Fibroblast of mammary gland (primary cell): ENCODE measurements at places on chromosomes 4 and X.

GRCh38 chrX:31355206-31355955 lies 283.5 kb upstream of the FTHL17 start:
- DNase-seq: no peak

DNA sequence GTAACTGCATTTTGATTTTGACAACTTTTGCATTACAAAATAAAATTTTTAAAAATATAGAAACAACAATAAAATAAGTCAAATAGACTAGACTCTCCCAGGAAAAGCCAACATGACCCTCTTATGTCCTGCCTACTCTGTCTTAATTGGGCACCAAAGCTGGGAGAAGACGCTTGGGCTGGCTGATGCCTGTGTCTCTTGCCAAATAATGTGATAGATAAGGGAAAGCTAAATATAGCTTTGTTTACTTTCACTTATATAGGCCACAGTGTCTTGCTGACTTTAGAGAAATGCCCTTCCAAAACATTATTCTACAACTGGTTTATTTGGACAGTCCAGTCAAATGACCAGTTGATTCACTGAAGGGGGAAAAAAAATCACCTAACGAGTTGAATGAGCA lies 54.2 kb downstream of the FMR1NB start:
- DNase-seq: no peak

GRCh38 chr4:173418639-173419038 lies 19.7 kb upstream of the SCRG1 start:
- DNase-seq: no peak

DNA sequence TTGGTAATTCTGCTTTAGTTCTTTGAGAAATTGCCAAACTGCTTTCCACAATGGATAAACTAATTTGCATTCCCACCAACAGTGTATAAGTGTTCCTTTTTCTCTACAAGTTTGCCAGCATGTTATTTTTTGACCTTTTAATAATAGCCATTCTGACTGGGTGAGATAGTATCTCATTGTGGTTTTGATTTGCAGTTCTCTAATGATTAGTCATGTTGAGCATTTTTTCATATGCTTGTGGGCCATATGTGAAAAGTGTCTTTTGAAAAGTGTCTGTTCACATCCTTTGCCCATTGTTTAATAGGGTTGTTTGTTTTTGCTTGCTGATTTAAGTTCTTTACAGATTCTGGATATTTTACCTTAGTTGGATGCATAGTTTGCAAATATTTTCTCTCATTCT lies 25.9 kb downstream of the ENPEP start:
- DNase-seq: peak; percentile 56

GRCh38 chrX:19544693-19545305 lies 29.5 kb upstream of the MAP3K15 start:
- DNase-seq: peak; percentile 69

GRCh38 chrX:111039606-111040005 lies 56.4 kb upstream of the PAK3 start:
- DNase-seq: no peak

- DNase-seq: no peak
These were observed 821.2 kb downstream of the RPA4 start for GRCh38 chrX:97704881-97705280.

- no peak for DNase-seq
These were observed 776.6 kb upstream of the LCORL start for GRCh38 chr4:18798123-18798522.

DNA sequence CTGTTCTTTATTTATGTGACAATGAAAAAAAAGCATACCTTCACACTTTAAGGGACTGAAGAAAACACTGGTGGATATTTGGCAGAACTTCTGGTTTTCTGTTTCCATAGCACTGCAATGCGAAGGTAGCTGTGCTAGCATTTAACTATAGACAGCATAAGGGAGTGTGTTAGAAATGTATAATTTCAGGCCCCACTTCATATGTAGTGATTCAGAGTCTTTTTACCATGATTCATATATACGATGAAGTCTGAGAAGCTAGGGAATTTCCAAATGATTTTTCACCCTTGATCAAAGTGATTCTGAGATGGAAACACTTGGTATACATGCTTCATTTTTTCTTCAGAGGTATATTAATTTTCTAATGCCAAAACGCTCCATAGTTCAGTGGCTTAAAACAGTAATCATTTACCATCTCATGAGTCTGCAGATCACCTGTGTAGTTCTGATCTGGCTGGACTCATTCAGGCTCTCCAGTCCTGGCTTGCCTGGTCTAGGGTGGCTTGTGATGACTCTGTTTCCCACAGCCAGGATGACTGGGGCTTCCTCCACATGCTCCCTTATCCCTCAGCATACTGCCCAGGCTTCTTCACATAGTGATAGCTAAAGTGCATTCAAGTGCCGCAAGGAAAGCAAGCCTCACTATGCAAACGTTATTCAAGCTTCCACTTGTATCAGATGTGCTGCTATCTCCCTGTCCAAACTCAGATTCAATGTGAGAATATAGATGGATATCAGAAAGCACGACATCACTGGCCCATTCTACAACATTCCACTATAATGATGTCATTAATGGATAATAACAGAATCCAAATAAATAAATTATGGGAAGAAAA lies 790.1 kb downstream of the TECRL start:
- no peak for DNase-seq

DNA sequence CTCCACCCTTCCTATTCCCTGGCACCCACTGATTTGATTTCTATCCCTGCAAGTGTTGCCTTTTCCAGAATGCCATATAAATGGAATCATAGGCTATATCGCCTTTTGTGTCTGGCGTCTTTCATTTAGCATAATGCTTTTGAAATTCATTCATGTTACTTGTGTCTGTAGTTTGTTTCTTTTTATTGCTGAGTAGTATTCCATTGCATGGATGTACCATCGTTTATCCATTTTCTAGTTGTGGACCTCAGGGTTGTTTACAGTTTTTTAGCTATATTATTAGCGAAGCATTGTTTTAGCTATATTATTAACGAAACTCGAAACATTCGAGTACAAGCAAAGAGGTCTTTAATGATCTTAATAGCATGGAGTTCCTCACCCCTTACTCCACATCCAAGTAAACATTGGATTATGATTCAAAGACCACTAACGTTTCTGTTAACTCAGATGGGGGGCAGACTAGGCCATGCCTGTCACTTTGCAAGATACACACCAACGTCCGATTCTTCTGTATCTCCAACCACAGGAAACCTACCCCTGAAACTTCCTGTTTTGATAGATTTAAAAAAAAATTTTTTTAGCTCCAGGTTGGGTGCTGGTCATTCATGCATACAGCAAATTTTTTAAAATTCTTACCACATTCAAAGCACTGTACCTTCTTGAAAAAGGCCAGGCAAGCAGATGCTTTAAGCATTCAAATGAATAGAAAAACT lies 1.1 kb downstream of the DCK start:
- DNase-seq: no peak

DNA sequence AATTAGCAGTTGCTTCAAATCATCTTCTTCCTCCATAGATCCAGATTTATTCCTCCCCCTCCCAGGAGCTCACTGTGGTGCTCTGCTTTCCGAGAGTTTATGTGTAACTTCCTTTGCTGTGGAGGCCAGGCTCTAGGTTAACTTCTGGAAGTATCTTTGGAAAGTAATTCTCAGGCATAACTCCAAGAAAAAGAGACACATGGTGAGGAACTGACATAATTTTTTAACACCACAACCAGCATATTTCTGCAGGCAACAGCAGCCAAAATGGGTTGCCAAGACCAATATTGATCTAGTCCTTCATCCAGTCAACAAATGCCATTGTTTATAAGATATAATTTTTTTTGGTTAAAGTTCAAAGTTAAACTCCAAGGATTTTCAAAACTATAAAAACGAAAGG lies 114.5 kb upstream of the RBPJ start:
- DNase-seq: peak; percentile 95

DNA sequence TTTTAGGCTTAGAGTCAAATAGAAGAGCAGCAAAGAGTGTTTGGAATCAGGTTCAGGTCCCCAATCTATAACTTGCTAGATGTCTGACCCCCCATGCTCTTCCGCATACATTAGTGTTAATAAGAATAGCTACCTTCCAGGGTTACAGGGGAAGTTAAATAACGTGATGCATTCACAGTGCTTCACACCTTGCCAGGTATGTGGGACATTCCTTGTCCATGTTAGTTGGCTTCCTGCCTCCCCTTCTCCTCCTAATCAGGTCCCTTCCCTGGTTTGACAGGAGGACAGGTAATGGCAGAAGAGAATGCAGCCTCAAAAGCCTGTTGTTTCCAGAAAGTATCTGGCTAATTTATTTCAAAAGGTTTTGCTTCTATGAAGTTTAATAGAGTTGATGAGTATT lies 248.7 kb downstream of the MID1IP1 start:
- no peak for DNase-seq

DNA sequence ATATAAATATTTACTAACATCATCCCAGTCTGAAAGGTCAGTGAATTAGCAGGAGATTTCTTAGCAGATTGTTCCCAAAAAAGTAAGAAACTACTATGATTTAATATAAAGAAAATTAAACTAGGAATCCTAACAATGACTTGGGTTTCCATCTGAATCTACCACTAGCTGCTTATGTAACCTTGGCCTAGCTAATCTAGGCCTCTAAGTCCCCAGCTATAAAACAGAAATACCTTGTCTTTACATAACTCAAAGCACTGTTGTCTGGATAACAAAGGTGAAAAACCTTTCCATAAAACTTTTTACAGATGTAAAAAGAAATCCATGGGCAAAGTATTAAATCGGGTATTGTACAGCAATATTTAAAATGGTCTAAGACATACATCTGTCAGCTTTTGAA lies 3.0 kb downstream of the FBXL5 start:
- DNase-seq: no peak

DNA sequence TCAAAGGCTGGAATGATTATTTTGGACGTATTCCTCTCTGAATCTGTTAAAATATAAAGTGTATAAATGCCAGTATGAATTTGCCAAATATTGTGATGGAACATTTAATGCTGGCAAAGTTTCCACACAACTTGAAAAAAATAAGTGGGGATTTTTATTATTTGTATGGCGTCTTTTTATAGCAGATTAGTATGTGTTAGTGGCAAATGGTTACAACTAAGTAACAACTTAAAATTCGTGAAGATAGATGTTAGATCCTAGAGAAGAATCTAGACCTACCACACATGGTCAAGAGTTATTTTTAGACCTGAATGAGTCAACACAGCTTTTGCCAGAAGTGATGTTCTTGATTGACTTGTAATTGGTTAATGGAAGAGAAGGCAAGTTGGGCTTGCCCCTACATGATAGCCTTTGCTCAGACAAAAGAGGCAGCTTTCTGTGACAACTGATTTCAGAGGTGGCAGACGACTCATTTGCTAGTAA lies 4.8 kb downstream of the CPE start:
- DNase-seq: peak; percentile 65

DNA sequence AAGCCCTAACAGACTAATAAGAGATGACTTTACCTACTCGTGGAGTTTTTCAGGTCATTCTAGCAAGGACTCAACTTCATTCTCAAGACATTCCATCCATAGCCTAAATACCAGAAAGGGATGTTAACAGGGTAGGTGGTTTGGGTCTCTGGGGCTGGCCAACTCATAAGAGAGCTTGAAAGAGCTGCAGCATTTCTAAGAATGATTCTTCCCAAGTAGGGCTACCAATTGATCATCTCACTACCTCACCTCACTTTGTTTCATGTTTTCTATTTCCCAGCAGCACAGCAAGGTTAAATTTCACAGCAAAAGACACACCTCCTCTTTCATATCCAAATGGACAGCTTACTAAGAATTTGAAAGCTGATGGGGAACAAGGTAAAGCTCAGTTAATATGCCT lies 614.8 kb upstream of the DIPK2B start:
- DNase-seq: no peak

DNA sequence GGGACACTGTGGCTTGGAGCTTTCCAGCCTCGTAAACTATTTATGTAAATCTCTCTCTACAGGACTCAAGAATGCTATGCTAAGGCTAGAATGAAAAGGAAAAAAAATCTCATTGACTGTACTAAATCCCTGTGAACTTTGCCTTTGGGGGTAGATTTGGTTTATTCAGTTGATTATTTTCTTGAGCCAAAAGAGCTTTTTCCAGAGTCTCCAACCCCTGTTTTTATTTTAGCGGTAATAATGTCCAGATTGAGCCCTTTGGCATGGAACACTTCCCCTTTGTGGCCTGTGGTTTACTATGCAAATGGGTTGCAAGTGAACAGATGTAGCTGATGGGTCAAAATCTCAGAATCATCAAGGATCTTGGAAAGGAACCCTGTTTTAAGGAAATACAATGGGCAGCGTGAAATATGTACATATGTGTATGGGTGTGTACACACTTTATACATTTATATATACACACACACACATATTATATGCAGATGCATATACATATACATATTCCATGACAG lies 72.9 kb downstream of the FAM9B start:
- DNase-seq: peak; percentile 23

DNA sequence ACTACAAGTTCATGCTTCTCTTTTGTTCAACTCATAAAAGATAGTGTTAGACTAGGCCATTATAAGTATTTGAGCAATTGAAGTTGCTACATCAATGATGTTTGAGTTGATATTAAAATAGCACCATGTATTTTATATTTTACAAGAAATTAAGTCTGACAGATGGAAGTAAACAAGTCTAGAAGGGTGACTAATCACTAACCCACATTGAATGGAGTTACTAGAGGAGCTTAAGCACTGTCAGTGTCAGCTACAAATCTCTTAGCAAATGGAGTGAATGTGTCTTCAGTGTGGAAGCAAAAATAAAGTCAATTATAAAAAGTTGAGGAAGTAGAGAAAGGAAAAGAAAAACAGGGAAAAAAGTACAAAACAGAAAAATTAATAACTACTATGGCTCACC lies 592.5 kb downstream of the PCDH18 start:
- DNase-seq: peak; percentile 29

GRCh38 chr4:21678711-21679110 lies 269.9 kb downstream of the KCNIP4 start:
- no peak for DNase-seq

GRCh38 chrX:139120760-139121159 lies 409.2 kb upstream of the FGF13 start:
- DNase-seq: peak; percentile 6

DNA sequence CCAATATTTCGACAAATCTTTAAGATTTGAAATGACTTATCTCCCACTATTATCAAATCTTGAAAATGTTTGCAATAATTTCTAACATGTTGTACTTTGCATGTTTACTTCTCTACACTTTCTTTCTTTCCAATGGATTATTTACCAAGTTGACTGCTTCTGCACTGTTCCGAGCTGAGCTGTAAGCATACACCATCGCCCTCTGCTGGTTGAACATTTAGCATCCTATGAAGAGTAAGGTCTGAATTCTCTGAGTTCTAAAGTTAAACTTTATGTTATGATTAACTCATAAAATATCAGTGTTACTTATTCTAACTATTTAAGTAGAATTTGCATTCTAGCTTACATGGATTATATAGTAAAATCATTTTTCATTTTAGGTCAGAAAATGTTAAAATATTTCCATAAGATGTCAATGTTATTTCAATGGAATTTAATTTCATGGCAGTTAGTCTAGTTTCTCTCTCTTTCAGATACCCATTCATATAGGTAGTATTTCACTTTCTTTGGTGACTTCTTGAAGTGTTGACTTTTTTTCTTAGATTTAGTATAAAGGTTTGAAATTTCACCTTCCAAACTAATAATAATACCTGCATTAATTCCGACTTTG lies 137.4 kb downstream of the DKK2 start:
- DNase-seq: peak; percentile 69
